ENCODE measurements at places on chromosomes 5 and 9.

- no peak for DNase-seq
These were observed 115.7 kb upstream of the MPDZ start for GRCh38 chr9:13395156-13395555.

DNA sequence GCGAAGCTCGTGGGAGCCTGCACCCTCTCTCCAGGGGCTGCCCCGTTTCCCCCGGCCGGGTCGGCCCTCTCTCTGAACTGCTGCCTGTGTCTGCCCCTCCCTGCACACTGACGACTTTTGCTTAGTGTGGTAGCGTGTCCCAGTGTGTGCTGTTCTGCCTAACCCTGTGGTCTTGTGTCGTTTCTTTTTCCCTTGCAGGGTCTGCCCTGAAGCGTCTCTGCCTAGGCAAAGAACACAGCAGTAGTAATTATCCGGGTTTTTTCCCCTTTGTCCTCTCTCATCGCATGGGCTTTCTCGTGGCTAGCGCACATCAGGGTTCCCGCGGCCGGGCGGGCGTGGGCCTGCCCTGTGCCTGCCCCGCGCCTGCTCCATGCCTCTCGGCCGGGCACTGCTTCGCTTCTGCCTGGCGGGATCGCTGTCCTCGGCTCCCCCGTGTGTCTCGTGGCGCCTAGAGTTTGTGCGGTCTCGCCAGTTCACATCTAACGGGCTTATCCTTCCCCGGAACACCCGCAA is 122.7 kb downstream of the WNK2 start:
- no peak for DNase-seq

DNA sequence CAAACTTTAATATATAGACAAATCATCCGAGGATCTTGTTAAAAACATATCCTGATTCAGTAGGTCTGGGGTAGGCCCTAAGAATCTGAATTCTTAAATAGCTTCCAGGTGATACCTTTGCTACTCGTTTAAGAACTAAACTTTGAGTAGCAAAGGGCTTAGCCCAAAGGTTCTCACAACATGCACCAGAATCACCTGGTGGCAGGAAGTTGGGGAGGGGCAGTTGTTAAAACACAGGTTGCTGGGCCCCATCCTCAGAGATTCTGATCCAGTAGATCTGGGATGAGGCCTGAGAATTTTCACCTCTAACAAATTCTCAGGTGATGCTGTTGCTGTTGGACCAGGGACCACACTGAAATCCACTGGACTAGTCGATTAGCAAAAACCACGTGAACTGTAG is 20.0 kb upstream of the RGMB start:
- DNase-seq, result no peak

GRCh38 chr9:99167119-99167518 is 54.6 kb downstream of the ALG2 start:
- no peak for DNase-seq

- no peak for DNase-seq
These were observed 21.9 kb downstream of the ZNF608 start for GRCh38 chr5:124724357-124725039.
